ENCODE measurements at places on chromosomes 3 and 15.

DNA sequence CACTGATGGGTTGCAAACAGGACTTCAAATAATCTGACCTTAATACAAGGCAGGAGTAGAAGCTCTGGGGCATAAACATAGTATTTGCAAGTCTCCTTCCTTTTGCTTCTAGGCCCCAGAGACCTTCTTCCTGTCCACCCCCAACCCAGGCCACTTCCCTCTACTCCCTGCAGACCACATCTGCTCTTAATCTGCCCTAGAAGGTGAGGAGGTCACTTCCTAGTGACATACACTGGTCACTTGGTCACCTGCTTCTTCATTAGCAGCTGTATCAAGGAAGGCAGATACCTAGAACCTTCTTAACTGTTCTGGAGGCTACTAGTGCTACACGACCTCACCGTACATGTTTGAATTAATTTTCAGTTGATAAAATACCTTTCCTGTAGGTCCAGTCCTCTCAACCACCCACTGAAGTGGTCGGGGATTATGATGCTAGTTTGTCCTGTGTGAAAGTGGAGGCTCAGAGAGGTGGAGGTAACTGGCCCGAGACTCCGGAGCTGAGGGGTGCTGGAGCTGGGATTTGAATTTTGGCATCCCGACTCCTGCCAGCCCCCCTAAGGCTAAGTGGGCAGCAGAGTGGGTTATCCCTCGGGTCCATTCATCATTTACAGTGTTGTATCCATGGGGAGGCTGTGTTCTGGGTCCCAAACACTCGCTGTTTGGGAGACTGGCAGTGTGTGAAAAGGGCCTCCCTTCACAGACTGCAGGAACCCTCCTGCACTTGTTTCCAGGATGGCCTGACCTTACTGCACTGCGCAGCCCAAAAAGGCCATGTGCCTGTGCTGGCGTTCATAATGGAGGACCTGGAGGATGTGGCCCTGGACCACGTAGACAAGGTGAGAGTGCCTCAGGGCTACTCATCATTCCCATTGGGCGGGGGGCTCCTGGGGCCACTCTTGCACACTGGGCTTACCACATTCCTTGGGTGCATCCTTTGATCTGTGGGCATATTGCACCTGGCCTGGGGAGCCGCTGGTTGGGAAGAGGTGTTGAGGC lies 13.9 kb downstream of the ANKDD1A start:
- no peak for DNase-seq

DNA sequence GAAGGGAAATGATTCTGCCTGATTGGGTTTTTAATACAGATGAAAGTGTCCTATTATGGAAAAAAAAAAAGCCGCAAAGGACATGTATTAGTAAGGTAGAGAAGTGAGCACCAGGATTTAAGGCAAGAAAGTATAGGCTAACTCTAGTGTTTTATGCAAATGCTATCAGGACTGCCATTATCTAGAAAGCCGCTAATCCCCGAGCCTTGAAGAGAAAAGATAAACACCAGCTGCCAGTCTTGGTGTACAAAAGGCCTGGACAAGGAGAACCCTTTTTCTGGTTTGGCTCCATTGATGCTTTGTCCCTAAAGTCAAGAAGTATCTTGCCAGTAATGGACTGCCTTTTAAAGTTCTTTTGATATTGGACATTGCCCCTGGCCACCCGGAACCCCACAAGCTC lies 8.6 kb upstream of the TRIM59 start:
- no peak for DNase-seq

DNA sequence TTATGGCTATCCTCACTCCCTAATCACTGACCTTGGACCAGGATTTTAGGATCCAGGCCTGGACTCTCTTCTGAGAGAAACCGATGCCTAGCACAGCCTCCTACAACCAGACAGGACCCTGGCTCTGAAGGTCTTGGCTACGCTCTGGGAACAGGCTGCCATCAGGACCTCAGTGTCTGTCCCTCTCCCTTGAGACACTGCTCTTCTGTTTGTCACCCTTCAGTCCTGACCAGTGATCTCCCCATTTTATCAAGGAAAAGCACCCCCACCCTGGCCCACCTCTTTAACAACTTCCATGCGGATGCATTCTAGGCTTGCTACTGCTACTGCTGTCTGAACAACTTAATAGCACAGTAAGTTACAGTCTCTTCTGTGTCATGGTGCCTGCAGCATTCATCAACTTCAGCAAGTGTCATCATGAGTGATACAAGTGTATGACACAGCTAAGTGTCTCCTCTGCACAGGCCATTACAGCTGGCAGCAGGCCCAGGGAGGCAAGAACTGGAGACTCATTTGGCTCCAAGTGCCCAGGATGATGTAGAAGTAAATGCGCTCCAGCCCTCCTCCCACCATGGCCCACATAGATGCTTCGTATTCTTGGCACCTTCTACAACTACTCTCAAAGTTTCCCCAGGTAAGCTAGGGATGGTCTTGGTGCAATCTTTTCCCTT lies 302.4 kb downstream of the EPHB1 start:
- DNase-seq, result peak; percentile 49

DNA sequence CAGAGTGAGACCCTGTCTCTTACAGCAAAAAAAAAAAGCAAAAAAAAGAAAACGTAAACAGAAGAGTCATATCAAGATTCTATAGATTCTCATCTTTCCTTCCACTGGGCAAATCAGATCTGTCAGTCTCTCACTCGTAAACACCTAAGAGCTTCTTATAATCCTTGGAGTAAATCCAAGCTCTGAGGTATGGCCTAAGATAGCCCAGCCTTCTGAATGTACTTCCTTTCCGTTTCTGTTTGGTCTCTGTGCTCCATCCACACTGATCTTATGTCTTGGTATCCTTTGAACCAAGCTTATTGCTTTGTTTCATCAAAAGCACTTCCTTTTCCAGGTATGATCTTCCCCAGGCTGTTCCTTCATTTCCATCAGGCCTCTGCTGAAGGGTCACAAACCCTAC lies 137.8 kb downstream of the CADPS start:
- no peak for DNase-seq

DNA sequence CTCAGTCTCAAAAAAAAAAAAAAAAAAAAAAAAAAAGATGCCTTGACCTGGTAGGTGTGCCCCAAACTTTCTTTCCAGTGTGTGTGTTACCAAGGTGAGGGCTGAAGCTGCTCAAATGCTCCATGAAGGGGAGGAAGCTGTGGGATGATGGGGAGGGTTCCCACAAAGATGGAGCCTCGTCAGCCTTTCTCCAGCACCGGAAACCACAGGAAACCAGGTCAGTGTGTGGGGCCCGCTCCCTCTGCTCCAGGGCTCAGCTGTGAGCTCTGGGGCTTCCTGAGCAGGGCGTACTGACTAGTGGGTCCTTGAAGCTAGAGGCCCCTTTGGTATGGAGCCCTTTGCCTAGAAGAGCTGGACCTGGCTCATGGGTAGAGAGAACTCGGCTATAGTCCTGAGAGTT lies 681 bp upstream of the IL17RE start:
- DNase-seq, result no peak

GRCh38 chr3:183539811-183540210 lies 15.7 kb downstream of the KLHL6 start:
- DNase-seq, result no peak

- no peak for DNase-seq
Observed at GRCh38 chr15:83612898-83613635, 40.9 kb upstream of the ADAMTSL3 start.

DNA sequence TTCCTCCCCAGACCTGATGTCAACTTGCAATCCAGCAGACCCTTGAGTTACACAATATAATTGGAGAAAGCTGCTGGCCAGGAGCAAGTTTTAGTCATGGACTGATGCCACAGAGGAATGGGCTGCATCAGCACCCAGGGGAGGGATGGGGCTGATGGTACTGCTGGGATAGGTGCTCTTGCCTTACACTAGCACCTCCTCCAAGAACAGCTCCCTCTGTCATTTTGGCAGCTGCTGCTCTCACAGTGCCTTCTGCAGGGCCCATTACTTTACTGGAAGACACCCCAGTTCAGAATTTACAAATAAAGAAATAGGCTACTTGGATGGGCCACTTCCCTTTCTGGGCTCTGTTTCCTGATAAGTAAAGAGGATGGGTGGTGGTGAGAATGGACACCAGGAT lies 85.3 kb upstream of the RORA start:
- DNase-seq, result no peak

- DNase-seq, result no peak
Observed at GRCh38 chr3:137770066-137770834, 6.1 kb downstream of the SOX14 start.

- no peak for DNase-seq
Observed at GRCh38 chr3:133295199-133295901, 104.5 kb upstream of the BFSP2 start.
